ENCODE measurements at places on chromosomes 6 and 20.

- DNase-seq: no peak
These were observed 11.8 kb downstream of the BCAS1 start for GRCh38 chr20:54058420-54059139.

GRCh38 chr6:35071347-35071994, 69.7 kb downstream of the TCP11 start:
- DNase-seq: no peak

GRCh38 chr20:24746351-24746685, 202.8 kb upstream of the CST7 start:
- no peak for DNase-seq

GRCh38 chr20:48689388-48689787, 138.4 kb downstream of the PREX1 start:
- no peak for DNase-seq

GRCh38 chr20:61885759-61886715, 179.6 kb downstream of the TAF4 start:
- no peak for DNase-seq

DNA sequence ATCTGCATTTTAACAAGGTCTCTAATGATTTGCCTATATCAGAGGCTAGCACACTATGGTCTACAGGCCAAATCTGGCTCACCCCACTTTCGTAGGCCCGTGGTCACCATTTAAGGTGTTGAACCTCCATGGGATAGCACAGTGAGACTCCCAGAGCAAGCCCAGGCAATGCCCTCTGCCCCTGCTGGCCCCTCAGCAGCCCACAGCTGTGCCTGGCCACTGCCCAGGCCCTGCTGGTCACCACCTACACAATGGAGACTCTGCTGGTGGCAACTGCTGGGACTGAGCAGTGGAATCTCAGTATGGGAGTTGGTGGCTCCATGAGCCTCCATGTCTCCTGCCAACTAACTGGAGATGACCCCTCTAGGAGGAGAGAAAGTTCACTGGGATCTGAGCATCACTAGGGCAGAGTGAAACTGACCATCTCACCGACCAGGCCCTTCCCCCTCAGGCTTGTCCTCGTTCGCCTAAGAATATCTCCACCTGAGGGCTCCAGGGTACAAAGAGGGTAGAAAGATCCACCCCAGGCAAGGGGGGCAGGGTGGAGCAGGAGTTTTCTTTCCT, 2.3 kb downstream of the ANKRD66 start:
- DNase-seq: no peak

DNA sequence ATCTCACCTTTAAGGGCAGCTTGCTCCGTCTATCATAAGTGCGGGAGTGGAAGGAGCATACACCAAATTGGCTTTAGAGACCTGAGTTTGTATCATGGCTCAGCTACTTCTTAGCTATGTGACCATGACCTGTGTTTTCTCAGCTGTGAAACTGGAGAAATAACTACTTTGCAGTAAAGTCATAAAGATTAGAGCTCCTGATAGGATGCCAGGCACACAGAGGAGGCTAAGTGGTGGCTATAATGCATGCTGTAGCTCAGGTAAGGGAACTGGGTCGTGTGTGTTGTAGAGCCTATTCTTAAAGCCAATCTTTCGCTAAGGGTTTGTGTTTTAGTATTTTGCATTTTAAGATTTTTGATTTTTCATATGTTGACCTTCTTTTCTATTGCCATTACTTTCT, 451.5 kb upstream of the MAN1A1 start:
- no peak for DNase-seq

DNA sequence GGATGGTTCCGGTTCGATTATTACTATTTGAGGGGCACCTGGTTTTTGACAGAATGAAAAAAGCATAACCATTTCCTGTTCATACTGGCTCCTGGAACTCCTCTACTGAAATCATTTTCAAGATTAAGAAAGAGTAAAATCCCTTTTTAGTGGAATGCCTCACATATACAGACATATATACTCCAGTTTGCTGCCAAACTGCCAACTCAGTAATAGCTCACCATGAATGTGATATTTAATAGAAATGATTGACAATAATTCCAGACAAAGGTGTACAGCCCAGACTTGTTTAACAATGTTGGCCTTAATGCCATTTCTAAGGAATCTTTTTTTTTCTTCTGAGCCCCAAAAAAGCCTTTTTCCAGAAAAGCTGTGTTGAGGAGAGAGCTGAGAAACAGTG, 93.1 kb downstream of the JAG1 start:
- DNase-seq: no peak

DNA sequence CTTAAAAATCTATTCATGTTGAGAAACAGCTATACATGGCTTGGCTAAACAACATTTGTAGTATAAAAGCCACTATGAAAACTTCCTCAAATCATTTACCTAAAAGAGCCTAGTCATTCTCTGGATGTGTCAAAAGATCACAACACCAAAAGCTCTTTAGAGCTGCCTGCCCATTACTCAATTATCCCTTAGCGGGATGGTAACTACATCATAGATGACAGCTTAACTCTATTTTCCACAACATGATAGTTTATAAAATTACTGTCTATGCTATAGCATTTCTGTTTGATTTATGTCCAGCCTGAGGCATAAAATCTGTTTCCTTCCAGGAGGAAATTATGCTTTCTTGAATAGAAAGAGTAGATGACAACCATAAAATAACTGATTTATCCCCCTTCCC, 777.6 kb upstream of the HS3ST5 start:
- DNase-seq: no peak

- DNase-seq: no peak
These were observed 74.3 kb downstream of the EFHC1 start for GRCh38 chr6:52494298-52495072.

Data from gastrocnemius medialis (tissue), 4 donors.